SK-N-MC (cell line): ENCODE measurements at places on chromosomes 12 and 14.

DNA sequence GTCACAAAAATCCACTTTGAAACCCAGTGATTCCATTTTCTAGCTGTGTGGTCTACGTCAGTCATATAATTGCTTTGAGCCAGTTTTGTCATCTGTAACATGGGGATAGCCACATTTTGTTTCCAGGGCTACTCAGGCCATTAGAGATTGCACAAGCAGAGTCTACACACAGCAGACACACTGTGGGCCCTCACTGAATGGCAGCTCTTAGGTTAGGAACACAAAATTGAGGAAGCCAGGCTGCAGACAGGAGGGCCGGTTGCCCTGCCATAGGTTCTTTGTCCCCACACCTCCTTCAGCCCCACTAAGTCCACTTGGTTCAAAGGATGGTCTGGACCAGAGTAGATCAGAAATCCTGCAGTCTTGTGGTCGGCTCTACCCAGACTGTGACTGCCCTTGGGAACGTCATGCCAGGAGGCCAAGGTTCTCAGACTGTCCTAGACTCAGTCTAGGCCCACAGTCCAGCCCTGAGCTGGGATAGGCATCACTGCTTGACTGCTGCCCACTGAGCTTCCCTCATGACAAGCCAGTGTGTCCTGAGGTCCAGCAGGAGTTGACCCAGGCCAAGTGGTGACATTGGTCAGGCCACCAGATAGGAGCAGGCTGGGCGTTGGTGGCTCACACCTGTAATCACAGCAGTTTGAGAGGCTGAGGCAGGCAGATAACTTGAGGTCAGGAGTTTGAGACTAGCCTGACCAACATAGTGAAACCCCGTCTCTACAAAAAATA, 3.8 kb upstream of the MYH7 start:
- no peak for DNase-seq

DNA sequence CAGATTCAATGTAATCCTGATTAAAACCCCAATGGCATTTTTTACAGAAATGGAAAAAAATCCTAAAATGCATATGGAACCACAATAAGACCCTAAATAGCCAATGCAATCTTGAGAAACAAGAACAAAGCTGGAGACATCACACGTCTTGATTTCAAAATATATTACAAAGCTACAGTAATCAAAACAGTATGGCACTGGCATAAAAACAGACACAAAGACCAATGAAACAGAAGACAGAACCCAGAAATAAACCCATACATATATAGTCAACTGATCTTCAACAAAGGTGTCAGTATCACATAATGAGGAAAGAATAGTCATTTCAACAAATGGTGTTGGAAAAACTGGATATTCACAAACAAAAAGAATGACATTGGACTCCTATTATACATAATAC, 9.4 kb upstream of the ABCC9 start:
- no peak for DNase-seq

- no peak for DNase-seq
Observed at GRCh38 chr12:115337693-115338543, 653.9 kb upstream of the TBX3 start.

DNA sequence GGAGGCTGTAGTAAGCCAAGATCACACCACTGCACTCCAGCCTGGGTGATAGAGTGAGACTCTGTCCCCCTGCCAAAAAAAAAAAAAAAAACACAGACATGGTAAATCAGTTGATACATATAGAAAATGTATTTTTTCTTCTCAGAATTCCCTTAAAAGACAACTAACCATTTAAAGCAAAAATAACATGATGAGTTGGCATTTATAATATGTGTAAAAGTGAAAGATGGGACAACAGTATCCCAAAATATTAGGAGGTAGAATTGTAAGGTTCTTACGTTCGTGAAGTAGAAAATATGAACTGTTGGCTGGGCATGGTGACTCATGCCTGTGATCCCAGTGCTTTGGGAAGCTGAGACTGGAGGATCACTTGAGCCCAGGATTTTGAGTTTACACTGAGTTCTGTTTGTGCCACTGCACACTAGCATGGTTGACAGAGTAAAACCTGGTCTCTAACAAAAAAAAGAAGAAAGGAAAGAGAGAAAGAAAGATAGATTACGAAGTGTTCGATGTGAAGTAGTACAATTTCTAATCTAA, 296.7 kb downstream of the FBXL14 start:
- DNase-seq = no peak

DNA sequence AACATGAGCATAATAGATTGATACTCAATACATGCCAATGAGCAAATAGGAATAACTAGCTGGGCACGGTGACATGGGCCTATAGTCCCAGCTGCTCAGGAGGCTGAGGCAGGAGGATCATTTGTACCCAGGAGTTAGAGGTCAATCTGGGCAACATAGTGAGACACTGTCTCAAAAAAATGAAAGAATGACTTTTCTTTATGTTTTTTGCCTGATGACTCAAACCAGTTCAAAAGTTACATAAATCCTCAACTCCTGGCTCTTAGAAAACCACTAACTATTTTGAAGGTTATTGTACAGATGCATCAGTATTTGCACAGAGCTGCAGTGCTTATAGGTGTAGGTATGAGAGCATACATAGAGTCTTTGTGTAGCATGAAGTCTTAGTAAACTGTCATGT, 219.2 kb upstream of the RGS6 start:
- DNase-seq = no peak

DNA sequence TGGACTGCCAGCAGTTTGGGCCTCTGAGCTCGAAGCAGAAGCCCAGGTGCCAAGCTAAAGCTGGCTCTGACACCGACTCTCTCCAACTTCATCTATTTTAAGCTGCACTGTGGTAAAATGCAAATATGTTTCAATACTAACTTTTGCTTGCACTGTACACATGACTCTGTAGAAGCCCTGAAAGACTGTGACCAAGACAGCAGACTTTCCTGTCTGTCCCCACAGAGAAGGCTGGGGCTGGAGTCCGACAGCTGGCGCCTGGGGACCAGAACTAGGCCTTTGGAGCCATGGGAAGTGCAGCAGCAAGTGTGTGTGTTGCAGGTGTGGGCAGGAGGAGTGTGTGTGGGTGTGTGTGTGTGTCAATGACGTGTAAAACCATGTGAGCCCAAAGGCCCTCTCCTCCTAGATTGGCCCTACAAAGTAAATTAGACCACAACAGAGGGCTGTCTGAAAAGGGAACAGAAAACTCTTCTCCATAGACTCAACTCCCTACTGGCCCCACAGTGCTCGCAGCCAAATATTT, 16.4 kb upstream of the RAB35 start:
- no peak for DNase-seq

DNA sequence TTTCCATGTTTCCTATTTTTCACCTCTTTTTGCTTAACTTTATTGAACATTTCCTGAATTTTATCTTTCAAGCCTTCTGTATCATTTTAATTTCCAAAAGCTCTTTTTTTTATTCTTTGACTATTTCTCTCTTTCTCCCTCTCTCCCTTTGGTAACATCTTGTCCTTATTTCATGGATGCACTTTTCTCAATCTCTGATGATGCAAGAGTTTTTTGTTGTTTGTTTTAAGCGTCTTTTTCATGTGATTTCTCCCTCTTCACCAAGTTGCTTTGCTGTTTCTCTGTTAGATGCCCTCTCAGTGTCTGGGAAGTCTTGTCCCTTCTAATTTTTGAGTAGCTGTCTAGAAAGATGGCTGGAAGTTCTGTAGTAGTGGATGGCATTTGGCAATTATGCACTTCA, 62.6 kb downstream of the ANO6 start:
- DNase-seq = no peak

- DNase-seq = no peak
Observed at GRCh38 chr14:38838979-38839323, 264.1 kb downstream of the SEC23A start.
